ENCODE measurements at places on chromosomes 7 and 10.
A peak's percentile ranks its signal among the peaks of the same experiment; 100 is the strongest.

GRCh38 chr10:69451784-69452251, 553 bp downstream of the TSPAN15 start:
- no peak for DNase-seq

DNA sequence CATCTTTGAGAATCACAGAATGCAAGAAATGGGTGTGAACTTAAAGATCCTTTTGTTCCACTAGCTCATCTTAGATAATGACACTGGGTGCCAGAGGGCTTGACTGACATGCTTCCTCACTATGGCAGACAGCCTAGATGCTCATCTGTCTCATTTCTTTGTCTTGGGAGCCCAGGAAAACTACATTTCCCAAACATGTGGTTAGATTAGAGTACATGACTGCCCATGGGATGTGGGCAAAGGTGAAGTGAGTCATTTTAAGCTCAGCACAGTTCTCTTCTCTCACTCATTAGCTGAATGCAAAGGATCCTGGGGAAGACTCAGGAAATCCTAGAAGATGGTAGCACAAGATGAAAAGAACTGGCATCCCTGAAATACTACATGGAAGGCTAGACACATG, 32.5 kb upstream of the TBX20 start:
- peak; percentile 58 for DNase-seq

GRCh38 chr7:123992913-123993518, 39.9 kb downstream of the TMEM229A start:
- no peak for DNase-seq

DNA sequence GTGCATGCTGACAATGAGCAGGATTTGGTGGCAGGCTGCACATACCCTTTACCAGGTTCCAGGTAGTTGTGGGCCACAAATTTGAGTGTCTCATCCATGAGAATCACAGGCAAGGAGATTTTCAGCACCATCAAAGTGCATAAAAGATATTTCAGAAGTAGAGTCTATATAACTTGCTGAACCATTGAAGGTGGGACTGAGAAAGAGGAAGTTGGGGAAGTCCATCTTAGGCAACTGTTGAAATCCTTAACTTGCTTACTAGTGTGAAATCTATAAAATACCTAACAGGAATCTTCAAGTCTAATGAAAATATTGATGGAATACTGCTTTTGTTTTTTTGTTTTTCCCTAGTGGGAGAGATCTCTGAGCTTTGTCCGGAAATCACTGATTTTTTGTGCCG, 325.1 kb upstream of the PLXDC2 start:
- no peak for DNase-seq

DNA sequence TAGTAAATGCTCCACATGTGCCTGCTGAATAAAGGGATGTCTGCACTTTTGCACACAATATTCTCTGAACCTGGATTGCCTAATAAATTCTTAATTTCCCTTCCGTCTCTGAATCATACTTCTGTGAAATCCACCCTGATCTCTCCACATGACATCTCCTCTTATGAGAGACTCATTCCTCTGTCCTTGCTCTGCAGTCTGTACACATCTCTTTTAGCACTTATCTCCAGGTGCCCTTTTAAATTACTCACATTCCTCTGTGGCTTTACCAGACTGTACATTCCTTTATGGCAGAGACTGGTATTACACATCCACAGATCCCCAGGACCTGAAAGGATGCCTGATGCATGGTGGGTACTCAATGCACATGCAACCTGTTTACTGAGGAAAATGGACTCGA, 527.6 kb downstream of the PHTF2 start:
- peak; percentile 91 for DNase-seq

- no peak for DNase-seq
Measured at GRCh38 chr10:113068178-113068890, 118.3 kb downstream of the TCF7L2 start.

DNA sequence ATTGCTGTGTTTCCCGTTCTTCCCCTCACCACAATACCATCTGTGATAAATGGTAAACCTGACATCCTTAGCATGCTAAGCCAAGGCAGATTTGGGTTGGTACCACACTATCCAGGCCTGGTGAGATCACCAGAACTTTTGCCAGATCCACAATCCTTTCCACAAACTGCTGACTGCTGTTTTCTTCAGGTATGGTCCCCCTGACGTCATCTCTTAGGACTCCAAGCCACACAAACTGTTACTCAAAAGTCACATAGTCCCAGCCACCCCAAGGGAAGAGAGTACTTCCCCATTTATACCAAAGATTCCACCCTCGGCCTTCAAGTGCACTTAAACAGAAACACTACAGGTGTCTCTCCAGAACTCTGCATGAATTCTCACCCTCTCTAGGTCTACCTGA, 34.8 kb downstream of the SLC25A13 start:
- no peak for DNase-seq

DNA sequence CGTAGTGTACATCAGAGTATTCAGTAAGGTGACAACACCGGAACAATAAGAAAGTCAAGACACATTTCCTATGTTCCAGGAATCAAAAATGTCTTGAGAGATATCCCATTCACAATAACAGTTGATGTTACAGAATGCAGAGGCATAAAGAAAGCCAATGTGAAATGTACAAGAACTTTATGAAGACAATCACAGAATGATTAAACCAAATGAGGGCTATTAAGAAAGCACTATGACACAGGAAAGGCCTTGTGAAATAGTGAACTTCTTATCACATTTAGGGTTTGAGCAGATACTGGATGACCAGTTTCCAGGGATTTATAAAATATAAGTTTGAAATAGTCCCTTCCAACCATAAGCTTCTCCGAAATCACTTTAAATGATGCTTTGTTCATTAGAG, 52.7 kb downstream of the VWDE start:
- DNase-seq, result no peak

GRCh38 chr7:157590526-157590925, 253.7 kb downstream of the DNAJB6 start:
- no peak for DNase-seq

GRCh38 chr7:139232904-139233303, 1.9 kb downstream of the UBN2 start:
- DNase-seq, result peak; percentile 18

DNA sequence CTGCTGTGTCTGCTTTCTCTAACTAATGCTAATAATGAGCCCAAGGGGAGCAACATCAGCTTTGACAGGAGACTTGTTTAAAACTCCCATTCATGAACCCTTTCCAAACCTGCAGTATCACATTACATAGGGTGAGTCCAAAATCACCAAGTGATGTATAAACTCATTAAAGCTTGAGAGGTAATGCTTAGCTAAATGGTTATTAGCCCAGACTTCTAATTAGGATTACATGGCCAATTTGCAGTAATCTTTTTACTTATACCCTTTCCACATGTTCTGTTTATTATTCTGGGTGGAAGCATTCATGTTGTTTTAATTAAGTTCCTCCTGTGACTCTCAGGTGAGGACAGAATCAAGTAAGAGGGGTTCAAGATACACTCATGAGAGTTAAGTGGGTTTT, 17.5 kb downstream of the ZNF138 start:
- DNase-seq, result no peak

DNA sequence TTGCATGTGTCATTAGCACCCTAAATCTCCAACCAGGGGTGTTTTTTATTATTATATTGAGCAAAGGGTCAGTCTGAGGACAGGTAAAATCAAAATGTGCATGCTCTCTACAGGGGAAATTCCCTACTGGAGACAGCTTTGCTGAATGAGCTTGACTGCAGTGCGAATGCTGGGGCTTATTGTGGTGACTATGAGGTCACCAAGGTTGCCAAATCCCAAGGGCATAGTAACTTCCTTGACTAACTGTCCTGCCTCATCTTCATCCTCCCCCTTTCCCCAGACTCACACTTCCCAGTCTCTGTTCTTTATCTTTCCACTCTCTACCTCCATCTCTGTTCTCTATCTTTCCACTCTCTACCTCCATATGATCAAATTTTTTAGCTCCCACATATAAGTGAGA, 22.9 kb upstream of the AOC1 start:
- no peak for DNase-seq

GRCh38 chr7:100555701-100556100, 16.7 kb downstream of the AGFG2 start:
- DNase-seq, result no peak

GRCh38 chr7:42709284-42709683, 202.6 kb downstream of the C7orf25 start:
- DNase-seq, result no peak

GRCh38 chr10:125694883-125695282, 11.9 kb upstream of the TEX36 start:
- DNase-seq, result peak; percentile 4

DNA sequence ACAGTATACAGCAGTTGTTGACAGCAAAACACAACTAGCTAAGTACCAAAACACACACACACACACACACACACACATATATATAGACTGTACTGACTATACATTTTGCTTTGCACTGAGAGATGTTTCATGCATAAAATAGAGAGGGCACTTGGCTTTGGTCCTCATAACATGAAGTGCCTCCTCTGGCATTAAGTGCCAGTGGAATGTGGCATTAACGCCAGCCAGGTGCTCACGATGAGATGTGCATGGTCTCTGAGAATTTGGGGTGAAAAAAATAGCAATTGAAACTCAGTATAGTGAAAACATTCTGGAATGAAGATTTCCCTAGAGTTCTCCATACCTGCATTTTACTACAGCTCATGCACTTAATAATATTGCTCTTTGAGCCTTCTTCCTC, 70.0 kb upstream of the INSYN2A start:
- no peak for DNase-seq

GRCh38 chr10:8224591-8224990, 170.1 kb downstream of the GATA3 start:
- no peak for DNase-seq

GRCh38 chr10:102744374-102745051, 765 bp downstream of the WBP1L start:
- DNase-seq, result peak; percentile 41

DNA sequence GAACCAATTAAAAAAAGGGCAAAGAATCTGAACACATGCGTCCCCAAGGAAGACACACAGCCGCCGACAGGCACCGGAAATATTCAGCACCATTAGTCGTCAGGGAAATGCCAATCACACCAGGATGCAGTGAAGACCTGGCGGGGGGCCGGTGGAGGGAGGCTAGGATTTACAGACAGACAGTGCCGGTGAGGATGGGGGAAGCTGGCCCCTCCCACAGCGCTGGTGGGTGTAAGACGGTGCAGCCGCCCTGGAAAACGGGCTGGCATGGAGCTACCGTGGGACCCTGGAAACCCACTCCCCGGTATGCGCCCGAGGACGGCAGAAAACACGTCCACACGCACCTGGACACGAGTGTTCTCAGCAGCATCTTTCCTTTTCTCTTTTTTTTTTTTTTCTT, 4.8 kb upstream of the ADAP1 start:
- DNase-seq, result no peak

DNA sequence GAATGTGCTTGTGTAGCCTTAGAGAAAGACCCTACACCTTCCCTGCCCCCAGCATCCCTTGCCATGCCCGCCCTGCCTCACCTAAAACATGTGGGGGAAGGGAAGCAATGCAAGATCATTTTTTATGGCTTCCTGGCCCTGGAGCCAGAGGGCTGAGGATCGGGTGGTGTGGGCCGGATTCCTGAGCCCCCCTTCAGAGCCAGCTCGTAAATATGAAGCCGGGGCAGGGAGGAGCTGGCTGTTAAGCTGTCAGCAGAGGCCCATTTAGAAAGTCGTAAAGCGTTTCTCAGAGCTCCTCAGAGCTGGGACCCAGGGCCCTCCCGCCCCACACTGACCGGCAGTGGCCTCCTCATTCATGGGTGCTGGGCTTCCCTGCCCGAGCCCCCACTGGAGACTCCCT, 23.9 kb downstream of the UNC5B start:
- DNase-seq, result no peak

- DNase-seq, result no peak
Measured at GRCh38 chr7:158029509-158029908, 558.1 kb downstream of the PTPRN2 start.
